ENCODE measurements at places on chromosomes 1 and 21.

DNA sequence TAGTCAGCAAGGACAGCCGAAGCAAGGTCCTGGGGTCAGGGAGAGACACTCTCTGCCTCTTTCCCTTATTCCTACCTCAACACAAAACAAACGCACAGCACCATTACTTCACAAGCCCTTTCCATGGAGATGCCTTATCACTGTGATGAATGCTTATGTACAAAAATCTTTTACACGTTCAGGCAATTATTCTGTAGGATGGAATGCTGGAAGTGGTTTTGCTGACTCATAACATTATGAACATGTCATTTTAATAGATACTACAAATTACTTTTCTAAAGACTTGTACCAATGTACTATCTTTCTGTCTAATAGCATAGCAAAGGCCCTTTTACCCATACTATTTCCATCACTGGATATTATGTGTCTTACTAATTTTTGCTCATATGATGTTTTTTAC lies 98.4 kb downstream of the TTLL7 start:
- no peak for DNase-seq

DNA sequence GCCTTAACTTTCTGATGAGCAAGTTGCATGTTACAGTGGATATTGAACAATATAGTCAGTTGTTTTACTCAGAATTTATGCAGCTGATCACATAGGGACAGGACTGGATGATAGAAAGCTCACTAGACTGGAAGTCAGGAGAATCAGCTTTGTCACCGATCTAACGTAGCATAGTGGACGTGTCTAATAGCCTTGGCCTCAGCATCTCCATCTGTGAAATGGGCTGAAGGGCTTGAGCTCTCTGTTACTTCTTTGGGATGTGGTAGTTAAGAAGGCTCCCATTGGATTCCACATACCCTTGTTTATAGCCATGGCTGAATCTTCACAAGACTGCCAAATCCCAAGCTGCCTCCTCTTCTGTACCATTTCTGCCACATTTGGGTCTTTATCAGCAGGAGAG lies 190.6 kb downstream of the GRIK1 start:
- DNase-seq = no peak

GRCh38 chr1:60891281-60891680 lies 191.1 kb upstream of the NFIA start:
- no peak for DNase-seq

GRCh38 chr1:182384387-182384960 lies 7.1 kb downstream of the GLUL start:
- DNase-seq = no peak

GRCh38 chr1:107664982-107665925 lies 299.7 kb downstream of the VAV3 start:
- DNase-seq = no peak

GRCh38 chr21:25708467-25709065 lies 26.1 kb downstream of the ATP5PF start:
- peak; percentile 18 for DNase-seq

- DNase-seq = no peak
Measured at GRCh38 chr1:101128211-101128727, 102.7 kb upstream of the DPH5 start.

DNA sequence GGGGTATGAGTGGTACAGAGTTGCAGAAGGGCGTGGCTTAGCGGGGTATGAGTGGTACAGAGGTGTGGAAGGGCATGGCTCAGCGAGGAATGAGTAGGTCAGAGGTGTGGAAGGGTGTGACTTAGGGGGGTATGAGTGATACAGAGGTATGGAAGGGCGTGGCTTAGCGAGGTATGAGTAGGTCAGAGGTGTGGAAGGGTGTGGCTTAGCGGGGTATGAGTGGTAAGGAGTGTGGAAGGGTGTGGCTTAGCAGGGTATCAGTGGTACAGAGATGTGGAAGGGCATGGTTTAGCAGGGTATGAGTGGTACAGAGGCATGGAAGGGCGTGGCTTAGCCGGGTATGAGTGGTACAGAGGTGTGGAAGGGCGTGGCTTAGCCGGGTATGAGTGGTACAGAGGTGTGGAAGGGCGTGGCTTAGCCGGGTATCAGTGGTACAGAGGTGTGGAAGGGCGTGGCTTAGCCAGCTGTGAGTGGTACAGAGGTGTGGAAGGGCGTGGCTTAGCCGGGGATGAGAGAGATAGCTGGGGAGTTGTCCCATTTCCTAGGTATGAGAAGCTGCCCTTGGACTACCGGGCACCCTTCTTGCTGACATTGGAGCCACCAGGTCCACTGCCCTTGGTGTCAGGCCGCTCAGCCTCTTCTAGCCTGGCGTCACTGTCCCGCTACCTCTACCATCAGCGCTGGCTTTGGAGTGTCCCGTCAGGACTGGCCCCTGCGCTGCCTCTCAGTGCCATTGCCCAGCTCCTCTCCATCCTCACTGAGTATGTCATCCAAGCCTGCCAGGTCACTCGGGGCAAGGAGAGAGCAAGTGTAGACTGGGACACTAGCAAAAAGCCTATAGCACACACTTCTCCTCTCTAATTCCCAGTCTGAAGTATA lies 29.8 kb downstream of the HYI start:
- DNase-seq = no peak

DNA sequence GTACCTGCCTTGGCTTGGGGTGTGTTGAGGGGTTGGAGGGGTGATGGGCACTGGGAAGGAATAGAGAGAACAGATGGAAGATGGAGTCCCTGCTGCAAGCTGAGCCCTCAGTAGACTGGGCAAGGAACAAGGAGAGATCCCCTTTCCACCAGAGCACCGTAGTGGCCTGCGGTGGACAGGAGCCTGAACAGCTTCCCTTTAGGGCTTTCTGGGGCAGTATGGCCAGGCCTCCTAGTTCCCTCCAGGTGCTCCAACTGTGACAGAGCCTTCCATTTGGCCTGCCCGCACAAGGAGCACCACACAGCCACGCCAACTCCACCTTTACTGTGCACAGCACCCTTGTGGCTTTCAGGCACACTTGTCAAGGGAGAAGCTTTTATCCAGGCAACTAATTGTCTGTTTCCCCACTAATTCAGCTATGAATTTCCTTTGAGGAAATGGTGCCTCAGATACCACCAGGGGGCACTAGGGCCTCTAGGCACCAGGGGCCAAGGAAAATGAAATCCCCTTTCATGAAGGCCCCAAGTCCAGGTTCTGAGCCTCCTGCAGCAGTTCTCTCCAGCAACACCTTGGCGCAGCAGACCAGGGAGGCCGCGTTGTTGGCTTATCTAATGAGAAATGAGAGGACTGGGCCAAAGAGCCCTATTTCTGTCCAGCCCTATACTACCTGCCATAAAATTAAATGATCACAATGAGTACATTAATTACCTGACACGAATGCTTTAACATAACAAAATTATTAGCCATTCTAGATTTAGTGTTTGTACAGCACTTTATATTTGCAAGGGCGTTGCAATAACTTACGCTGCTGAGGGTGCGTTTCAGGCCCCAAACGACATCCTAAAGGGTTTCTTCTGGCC lies 23.1 kb upstream of the ERI3 start:
- DNase-seq = peak; percentile 26

DNA sequence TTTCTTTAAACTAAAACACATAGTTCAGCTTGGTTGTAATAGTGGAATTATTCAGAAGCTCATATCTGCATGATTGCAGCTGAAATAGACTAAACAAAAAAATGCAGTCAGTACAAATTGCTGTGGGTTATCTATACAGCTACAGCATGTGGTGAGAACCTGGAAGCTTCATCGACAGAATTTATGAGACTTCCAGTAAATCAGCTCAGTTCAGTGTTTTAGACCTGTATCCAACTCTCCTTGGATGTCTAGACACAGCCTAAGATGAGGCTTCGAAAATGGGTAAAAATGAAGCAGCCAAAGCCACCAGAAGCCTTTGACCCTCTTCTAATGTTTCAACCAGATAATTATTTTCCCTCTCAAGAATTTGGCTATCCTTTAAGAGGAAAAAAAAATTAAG lies 127.1 kb upstream of the C1orf105 start:
- DNase-seq = no peak

- no peak for DNase-seq
Measured at GRCh38 chr1:24094554-24094953, 17.4 kb downstream of the MYOM3 start.

DNA sequence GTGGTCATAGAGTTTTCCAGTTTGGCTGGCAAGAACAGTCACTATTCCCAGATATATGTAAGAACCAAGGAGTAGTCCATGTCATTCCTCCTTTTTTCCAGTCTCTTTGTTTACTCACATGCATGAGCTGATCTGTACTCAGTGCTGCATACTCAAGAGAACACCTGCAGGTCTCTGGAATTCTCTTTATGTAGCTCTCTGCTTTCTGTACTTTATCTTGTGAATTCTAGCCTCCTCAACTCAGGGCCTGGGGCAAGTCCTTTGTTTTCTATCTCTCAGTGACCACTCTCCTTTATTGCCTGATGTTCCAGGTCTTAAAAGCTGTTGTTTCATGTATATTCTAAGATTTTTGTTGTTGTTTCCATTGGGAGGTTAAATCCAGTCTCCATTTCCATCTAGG lies 478.9 kb downstream of the DPYD start:
- DNase-seq = no peak

GRCh38 chr1:19825298-19825697 lies 10.2 kb upstream of the RNF186 start:
- no peak for DNase-seq

DNA sequence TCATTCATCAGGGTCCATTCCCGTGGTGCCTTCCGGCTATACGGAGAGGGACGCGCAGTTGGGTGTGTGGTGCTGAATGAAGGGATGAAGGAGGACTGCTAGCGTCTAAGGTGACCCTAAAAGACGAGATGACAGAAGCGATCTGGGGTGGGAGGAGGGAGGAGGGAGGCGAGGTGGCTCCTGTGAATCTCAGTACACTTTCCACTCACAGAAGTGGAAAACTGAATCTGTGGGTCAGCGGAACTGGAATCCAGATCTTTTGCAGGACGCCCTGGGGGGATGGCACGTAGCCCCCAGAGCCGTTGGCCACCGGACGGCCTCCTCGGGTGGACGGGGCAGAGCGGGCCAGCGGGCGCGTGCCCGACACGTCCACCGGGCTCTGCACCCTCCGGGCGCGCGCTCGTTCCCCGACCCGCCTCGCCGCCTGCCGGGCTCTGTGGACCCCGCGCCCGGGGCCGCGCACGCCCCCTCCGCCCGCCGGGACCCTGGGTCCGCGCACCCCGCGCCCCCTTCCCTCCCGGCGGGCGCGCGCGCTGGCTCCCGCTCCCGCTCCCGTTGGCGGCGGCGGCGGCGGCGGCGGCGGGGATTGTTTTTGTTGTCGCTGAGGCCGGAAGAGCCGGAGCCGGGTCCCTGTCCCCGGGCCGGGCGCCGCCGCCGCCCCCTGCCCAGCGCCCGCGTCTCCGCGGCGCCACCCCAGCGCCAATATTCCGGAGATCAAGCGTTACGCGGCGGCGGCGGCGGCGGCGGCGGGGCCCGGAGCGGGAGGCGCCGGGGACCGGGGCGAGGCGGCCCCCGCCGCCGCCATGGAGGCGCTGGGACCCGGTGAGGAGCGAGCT lies at the start of gene AGO4:
Gene AGO4, plus strand, starts transcription at position 403 of the 836 bp plus-strand sequence. Its CDS starts 401 bp downstream, at position 804.
- peak; percentile 39 for DNase-seq

- no peak for DNase-seq
Measured at GRCh38 chr1:27366411-27367159, at the start of gene MAP3K6. TSS of gene MAP3K6 (minus strand) at chr1:27366961. CDS start at chr1:27366597, 364 bp downstream.

DNA sequence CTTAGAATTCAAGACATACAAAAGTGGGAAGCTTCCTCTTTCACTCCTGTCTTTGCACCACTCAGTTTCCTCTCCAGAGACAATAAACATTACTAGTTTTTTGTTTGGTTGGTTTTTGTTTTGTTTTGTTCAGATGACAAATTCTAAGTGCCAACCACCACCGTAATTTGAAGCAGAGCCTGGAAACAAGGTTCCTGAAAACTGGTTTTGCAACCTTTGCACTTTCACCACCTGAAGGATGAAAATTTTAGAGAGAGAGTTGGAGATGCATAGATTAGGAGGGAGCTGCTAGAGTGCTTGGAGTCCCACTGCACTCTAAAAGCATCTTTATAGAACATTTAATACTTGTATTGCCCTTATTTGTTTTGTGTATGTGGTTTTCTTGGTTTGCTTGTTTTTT lies 20.2 kb upstream of the MGST3 start:
- DNase-seq = no peak

DNA sequence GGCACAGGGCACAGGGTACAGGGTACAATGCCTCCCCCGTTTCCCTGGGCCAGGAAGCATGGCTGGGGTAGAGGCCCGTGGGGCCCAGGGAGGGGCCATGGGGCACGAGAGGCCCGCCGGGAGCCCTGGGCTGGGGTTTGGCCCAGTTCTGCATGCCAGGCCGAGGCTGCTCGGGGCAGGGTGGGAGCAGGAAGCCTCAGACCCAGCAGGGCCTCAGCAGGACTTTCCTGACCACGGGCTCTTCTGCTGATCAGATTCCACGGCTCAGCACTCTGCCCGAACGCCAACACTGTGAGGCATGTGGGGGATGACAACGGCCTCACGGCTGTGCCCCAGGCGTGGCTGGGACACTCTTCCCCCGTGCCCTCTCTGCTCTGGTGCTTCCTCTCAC lies 104.3 kb downstream of the NPHP4 start:
- no peak for DNase-seq

DNA sequence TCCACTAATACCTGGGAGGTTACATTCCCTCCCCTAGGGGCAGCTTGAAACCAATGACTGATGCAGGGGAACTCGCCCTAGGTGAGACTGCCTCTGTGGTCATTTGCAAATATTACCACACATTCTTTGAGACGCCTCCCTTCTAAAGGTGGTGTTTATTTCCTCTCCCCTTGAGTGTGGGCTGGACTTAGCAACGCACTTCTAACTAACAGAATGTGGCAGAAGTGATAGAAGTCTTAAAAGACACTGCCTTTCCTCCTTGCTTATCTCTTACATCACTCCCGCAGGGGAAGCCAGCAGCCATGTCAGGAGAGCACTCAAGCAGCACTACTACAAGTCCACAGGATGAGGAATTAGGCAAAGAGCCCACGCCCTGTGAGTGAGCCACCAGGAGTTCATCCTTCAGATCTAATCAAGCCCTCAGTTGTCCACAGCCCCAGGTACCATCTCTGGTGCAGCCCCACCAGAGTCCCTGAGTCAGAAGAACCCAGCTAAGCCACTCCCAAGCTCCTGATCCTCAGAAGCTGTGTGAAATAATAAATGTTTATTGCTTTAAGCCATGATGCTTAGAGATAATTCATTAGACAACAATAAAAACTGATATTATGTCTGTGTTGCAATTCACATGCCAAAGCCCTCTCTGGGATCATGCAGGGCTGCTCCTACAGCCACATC lies 14.8 kb upstream of the MATN1 start:
- DNase-seq = no peak

DNA sequence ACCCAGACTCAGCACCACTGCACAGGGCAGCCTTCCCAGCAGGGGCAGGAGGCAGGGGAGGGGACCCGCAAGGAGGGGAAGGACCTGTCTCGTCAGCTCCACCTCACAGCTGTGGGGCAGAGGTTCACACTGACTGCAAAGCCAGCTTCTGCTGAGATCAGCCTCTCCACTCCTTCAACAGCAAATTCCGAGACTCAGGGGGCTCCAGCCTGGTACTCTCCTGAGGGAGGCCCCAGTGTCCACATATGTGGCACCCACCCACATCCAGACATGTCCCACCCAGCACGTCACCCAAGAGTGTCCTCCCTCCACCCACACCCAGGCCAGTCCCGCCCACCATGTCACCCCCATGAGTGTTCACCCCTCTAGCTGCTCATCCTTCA lies 329.5 kb downstream of the NPHP4 start:
- no peak for DNase-seq

Measured in left renal cortex interstitium (tissue), 4 donors.